ENCODE measurements at places on chromosomes 7 and 10.

GRCh38 chr10:118873091-118873737, 118.4 kb upstream of the CACUL1 start:
- DNase-seq = peak; percentile 76

- no peak for DNase-seq
Observed at GRCh38 chr7:148791546-148791945, 92.5 kb downstream of the EZH2 start.

DNA sequence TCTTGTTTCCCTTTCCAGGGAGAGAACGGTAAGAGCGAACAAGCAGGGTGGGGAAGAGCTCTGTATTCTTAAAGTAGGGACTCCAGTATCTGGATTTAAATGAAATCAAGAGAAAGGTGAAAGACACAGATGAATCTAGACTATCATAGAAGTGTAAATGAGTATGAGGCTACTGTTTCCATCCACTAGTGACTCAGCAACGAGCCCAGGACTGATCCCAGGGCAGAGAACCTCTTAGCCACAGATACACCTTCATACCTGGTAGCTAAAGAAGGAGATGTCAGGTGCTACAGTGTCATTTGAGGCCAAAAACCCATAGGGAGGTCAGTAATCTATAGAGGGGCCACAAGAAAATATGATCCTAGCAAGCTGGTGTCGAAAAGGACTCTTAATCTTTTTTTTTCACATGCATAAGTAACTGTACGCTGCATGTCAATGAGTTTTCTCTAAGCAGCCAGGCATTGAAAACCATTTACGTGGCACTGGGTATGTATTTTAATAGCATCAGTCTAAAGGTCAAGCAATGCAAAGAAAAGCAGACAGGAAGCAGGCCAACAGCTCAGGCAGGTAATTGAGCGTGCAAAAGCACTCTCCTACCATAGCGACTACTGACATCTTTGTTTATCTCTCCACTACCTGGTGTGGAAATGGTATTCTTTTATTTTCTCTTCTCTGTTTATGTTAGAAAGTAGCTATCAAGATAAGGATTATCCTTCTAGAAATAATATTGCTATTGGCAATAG, 91.5 kb upstream of the EGR2 start:
- no peak for DNase-seq

DNA sequence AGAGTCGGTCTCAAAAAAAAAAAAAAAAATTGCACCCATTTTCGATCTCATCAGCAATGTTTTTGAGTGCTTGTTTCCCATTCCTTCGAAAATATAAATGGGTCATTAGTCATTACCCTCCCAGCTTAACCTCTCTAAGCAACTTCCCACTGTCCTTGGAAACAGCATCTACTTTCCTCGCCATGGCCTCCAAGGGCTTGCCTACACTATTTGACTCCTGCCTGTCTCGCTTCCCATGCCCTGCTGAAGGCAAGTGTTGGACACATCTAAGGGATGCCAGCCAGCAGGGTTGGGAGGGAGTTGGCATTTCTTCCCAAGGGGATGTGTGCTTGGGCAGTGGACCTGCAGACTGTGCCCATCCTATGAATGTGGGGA, 12.7 kb upstream of the RHBDD2 start:
- DNase-seq = no peak

DNA sequence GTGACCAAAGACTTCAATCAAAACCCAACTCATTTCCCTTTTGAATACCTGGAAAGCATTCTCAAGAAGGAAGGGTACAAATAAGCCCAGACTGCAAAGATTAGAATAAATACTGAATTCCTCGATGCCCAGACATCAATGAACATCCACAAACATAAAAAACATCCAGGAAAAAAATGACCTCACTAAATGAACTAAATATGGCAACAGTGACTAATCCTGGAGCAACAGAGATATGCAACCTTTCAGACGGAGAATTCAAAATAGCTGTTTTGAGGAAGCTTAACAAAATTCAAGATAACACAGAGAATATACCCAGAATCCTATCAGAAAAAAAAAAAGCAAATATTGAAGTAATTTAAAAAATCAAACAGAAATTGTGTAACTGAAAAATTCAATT, 43.2 kb downstream of the PCLO start:
- no peak for DNase-seq

GRCh38 chr7:3888096-3888495, 587.0 kb downstream of the SDK1 start:
- no peak for DNase-seq

GRCh38 chr10:90319188-90319914, 538.5 kb downstream of the HTR7 start:
- no peak for DNase-seq

GRCh38 chr7:87517136-87517815, 41.8 kb upstream of the ABCB4 start:
- no peak for DNase-seq

DNA sequence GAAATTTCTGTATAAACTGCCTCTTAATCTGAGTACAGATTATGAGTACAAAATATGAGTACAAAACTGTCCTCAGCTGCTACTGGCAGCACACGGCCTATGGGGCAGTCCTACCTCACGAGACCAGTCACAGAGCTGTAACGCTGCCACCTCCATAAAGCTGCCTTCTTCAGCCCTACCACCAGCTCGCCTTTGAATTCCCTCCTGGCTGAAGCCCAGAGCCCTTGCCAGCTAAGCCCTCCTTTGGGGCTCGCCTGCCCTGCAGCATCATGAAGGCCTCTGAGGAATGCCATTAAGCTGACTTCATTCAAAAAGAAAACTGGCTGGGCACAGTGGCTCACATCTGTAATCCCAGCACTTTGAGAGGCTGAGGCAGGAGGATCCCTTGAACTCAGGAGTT, 180.0 kb upstream of the SH2B2 start:
- DNase-seq = no peak

GRCh38 chr7:35522697-35523096, 172.2 kb downstream of the HERPUD2 start:
- no peak for DNase-seq

GRCh38 chr7:41889040-41889439, 186.2 kb upstream of the INHBA start:
- DNase-seq = no peak

DNA sequence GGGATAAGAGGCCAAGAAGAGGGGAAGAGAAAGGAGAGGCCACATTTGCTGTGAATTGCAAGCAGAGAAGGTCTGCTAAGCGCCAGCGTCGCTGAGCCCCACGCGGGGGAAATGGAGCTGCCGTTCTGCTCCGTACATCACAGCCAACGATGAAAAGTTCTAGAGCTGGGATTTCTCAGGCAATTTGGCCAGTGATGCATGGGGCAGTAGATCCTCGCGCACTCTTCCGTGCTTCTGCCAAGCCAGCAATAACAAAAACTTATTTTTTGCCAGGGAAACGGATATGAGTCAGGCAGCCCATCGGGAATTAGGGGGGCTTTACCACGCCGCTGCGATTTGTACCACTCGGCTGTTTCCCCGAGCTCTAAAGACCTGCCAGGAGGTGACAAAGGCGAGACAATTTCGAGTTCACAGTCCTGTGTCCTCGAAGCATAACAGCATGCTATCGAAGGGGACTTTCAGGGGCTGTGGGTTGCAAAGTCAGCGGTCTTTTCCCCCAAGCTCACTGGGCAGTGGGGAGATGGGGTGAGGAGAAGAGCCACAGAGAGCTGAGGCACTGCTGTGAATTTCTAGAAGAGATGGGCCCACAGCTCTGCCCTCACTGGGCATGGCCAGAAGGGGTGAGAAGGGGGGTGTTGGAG, 30.0 kb upstream of the SLF2 start:
- peak; percentile 91 for DNase-seq

GRCh38 chr7:137774793-137775201, 72.0 kb downstream of the DGKI start:
- DNase-seq = no peak

- DNase-seq = no peak
Observed at GRCh38 chr7:130135208-130136205, 65.2 kb downstream of the KLHDC10 start.

DNA sequence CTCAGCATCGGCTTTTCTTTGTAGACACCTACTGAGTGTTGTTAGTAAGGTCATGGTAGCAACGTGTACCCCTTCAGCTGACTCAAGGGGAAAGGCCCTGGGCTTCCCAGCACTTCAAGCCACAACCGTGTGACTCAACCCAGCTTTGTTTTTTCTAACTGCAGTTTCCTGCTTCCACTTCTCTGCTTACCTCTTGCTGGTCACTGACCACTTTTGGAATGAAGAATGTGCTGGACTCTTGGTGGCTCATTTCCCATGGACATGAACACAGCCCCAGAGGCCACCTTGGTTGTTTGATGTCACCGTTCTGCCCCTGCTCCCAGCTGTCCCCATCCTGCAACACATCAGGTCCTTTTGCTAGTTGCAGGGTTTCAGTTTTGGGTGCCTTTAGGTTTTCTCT, 69.5 kb upstream of the ZNF438 start:
- no peak for DNase-seq

GRCh38 chr7:145902123-145902522, 214.5 kb upstream of the CNTNAP2 start:
- no peak for DNase-seq

DNA sequence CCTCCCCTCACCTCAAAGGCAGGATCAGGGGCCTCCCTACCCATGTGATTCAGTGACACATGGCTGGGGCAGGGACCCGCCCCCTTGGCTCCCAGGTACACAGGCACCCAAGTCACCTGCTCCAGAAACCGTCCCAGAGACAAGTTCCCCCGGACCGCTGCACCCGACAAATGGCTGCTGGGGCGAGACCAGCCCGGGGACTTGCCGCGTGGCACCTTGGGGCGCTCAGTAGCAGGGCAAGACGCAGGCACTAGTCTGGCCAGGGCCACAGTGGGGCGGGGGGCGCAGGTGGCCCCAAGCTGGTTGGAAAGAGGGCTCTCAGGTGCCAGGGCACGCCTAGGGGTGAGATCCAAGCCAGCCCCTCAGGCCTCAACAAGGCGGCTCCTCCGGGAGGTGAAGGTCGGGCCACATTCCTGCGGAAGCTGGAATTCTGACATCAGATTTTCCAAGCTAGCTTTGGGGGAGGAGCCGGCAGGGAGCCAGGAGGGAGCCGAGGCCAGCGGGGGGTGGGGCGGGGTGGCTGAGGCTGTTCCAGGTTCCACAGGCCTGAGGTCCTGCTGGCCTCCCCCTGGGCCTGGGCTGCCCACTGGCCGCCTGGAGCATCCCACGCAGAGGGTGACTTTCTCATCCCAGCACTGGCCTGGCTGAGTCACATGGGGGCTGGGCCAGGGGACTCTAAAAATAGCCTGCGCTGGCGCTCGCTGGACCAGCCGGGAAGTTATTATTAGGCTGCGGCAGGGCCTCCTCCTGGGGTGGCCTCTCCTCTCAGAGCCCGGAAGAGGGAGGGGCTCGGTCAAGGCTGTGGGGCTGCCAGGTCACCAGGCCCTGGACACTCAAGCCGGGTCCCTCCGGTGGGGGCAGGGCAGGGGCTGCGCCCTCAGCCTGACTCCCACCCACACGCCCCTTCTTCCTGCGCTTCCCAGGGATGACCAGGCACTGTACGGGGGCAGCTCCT, 20.5 kb upstream of the INPP5A start:
- peak; percentile 91 for DNase-seq

GRCh38 chr7:30028216-30028748, at the start of gene PLEKHA8:
PLEKHA8 (plus strand) TSS chr7:30028412; CDS start chr7:30028763, 351 bp downstream.
- peak; percentile 95 for DNase-seq

GRCh38 chr7:112790586-112791003, 402 bp upstream of the TMEM168 start:
- no peak for DNase-seq

DNA sequence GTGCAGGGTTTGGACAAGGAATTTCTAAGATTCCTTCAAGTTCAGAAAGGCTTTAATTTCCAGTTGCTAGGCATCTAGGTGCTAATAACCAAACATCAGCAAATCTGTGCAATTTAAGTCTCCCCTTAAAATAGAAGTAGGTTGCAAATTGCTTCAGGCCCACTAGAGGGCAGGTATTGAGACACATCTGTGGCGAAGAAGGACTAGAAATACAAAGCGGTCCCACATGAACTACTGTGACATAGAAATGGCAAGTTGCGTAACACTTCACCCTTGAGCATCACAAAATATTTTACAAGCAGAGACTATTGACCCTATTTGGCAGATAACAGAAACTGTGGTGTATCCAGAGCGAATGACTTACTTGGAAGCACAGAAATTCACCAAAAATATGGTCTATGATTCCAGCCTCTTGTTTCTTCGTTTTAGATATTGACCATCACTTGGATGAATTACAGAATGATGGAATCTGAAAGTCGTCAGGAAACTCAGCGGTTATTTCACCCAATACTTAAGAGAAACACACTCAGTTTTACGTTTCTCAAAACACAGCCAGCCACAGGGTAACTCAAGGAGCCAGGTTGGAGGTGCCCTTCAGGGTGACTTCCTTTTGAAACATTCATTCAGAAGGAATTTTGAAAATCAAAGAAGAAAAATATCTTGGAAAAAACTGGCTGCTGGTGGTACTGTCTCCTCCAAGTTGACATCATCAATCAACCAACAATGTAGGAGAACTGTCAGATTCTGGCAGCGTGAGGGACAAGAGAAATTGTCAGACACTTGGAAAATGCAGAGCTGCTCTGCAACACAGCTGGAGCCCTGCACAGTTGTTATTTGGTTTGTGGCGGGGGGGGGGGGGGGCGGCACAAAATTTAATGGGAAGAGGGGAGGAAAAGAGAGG, 256.3 kb upstream of the MINDY3 start:
- DNase-seq = no peak

- DNase-seq = no peak
Observed at GRCh38 chr10:92690211-92690914, 608 bp downstream of the HHEX start.

GRCh38 chr10:100984672-100985177, 2.6 kb downstream of the MRPL43 start:
- DNase-seq = no peak

GRCh38 chr10:49365275-49365674, 30.6 kb downstream of the DRGX start:
- no peak for DNase-seq

DNA sequence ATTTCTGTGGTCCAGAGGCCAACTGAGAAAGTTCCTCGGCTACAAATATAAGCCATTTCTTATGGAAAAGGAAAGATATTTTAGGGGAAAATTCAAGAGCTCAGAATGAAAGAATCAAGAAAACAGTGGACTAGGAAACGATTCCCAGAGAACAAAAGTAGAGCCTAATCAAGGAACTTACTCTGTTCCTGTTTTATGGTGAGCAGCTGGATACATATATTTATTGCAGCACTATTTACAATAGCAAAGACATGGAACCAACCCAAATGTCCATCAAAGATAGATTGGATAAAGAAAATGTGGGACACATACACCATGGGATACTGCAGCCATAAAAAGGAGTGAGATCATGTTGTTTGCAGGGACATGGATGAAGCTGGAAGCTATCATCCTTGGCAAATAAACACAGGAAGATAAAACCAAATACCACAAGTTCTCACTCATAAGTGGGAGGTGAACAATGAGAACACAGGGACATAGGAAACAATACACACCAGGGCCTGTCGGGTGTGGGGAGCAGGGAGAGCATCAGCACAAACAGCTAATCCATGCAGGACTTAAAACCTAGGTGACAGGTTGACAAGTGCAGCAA, 298.7 kb downstream of the THSD7A start:
- no peak for DNase-seq

GRCh38 chr7:158107806-158108205, 479.8 kb downstream of the PTPRN2 start:
- no peak for DNase-seq

- no peak for DNase-seq
Observed at GRCh38 chr7:92769394-92769699, 67.0 kb downstream of the CDK6 start.

- DNase-seq = no peak
Observed at GRCh38 chr10:30915146-30915545, 116.5 kb downstream of the ZNF438 start.

GRCh38 chr7:90988996-90989765, 275.1 kb upstream of the FZD1 start:
- DNase-seq = no peak

All from lung (tissue), 17 donors.